ENCODE measurements at places on chromosomes 5 and 9.
A peak's percentile ranks its signal among the peaks of the same experiment; 100 is the strongest.

GRCh38 chr5:176446884-176447590, 1.1 kb upstream of the FAF2 start:
- DNase-seq = no peak

DNA sequence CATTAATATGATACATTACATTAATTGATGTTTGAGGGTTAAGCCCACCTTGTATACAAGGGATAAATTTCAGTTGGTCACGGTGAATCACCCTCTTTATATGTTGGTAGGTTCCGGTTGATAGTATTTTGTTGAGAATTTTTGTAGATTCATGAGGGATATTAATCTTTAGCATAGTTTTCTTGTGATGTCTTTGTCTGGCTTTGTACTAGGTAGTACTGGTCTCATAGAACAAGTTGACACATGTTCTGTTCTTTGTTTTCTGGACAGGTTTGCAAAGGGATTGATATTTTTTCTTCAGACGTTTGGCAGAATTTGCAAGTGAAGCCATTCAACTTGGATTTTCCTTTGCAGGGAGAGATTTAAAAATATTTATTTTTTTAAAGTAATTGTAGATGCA, 49.1 kb upstream of the CLK4 start:
- no peak for DNase-seq

GRCh38 chr5:109619606-109620005, 70.1 kb upstream of the MAN2A1 start:
- DNase-seq = no peak

GRCh38 chr9:117742131-117742530, 37.9 kb downstream of the TLR4 start:
- no peak for DNase-seq

DNA sequence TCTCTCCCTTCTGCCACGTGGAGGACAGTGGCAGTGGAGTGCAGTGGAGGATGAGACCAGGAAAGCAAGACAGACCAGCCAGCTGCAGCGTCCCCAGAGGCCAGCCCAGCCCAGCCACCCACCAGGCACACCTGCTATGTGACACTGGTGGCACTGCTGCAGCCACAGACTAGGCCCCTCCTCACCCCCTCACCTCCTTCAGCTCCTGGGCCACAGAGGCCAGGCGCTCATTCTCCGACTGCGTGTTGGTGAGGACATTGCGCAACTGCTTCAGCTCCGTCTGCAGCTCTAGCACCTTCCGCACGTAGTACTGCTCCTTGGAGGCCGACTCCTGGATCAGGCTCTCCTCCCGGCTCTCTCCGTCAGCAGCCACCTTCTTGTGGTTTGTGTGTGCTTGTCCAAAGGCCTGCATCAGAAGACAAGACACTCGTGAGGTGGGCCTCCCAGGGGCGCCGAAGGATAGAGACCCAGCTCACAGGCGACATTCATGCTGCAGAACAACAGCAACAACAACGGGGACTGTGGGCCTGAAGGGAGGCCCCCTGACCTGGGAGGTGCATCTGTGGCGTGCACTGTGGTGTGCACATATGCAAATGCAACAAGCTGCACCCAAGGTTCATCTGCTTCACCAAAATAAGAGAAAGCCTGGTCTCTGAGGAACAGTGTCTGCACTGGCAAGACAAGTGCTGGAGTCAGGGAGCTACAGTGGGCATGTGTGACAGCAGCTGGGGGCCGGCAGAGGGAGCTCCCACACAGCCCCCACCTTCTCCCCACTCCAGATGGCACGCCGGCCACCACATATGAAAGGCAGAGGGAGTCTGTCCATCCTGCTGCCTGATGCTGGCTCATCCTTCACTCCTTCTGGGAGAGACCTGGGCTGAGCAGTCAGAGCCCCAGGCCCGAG, 35.5 kb downstream of the BICD2 start:
- DNase-seq = peak; percentile 6

DNA sequence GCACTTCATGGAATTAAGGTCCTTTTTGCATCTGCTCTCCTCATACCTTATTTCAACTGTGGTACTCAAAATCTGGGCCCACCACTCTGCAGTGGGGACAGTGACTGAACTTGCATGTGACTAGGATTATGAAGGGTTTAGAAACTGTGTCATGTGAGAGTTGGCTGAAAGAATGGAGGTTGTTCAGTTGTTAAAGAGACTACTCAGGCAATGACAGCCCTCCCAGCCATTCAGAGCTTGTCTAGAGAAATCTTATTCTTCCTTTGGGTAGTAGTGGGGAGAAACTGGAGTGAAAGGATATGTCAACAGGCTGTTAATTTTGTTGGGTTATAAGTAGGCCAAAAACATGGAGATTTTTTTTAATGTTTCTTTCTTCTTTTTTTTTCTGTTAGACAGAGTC, 10.3 kb downstream of the AOPEP start:
- no peak for DNase-seq

- no peak for DNase-seq
These were observed 7.0 kb upstream of the WHRN start for GRCh38 chr9:114511978-114512874.

GRCh38 chr9:14749741-14750211, 27.2 kb upstream of the CER1 start:
- no peak for DNase-seq

Data from AML-193 (cell line).